ENCODE measurements at places on chromosomes 5 and 9.
A peak's percentile ranks its signal among the peaks of the same experiment; 100 is the strongest.

DNA sequence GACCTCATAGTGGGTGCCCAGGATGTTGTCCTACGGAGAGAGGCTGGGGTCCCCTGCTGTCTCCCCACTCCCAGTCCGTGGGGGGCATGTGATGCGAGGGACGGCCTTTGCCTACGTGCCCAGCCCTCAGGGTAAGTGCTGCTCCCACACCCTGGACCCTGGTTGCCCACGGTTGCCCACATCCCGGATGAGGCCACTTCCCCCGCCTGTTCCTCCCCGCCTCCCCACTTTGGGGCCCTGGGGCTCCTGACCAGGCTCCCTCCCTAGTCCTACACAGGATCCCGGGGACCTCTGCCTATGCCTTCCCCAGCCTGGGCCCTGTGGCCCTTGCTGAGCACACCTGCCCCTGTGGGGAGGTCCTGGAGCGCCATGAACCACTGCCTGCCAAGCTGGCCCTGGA is 1.5 kb downstream of the SLC34A1 start:
- H3K27ac ChIP-seq, result no peak overlapping the region
- H3K36me3 ChIP-seq, result no peaks in the 10 kb centered on the region
- no peaks in the 10 kb centered on the region for H3K27me3 ChIP-seq
- H3K4me1 ChIP-seq, result no peaks in the 10 kb centered on the region
- no peak for DNase-seq
- H3K4me3 ChIP-seq, result no peak overlapping the region

DNA sequence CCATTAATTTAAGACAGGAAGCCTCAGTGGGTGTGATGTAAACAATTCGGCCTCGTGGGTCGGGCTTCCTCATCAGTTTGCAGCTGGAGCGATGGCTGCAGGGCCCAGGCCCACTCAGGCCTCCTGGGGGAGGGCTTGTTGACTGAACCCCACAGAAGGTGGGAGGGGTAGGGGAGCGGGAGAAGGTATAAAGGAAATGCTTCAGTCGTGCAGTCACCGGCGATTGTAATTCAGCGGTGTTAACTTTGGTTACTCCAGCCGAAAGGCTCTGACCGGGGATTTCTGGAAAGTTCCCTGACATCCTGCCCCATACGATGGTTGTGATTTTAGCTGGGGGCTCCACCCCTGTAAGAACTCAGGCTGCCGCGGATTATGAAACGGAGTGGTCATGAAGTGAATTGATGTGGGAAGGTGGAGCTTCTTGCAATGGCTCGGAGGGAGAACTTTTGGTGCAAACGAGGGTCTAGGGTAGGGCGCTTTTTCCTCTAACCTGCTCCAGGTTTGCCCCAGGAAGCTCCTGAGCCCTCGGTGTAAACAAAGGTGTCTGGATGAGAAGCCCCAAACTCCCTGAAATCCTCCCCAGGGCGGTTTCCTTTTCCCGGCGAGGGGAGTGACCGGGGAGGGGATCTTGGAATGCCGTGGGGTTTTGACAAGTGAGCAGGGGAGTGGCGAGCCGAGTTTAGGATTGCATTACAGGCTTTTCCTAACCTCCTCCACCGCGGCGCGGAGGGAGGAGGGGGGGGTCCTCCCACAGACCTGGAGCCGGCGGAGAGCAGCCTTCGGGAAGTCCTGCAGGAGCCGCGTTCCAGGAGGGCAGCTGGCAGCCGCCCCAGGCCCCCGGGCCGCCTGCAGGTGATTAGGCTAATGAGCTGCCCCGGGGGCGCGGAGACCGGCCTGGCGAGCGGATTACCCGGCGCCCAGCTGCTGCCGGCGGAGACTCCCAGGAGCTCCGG is 215.5 kb downstream of the PDZD2 start:
- no peaks in the 10 kb centered on the region for H3K27me3 ChIP-seq
- peak; percentile 45 for DNase-seq
- peak overlapping the region; percentile 50 for H3K4me3 ChIP-seq
- H3K27ac ChIP-seq, result no peak overlapping the region
- peaks cover 3% of the 10 kb centered on the region for H3K4me1 ChIP-seq

- H3K36me3 ChIP-seq, result no peaks in the 10 kb centered on the region
- H3K4me1 ChIP-seq, result no peaks in the 10 kb centered on the region
- H3K4me3 ChIP-seq, result no peak overlapping the region
- no peak for DNase-seq
These were observed 11.5 kb upstream of the MYOT start for GRCh38 chr5:137856201-137856600.

DNA sequence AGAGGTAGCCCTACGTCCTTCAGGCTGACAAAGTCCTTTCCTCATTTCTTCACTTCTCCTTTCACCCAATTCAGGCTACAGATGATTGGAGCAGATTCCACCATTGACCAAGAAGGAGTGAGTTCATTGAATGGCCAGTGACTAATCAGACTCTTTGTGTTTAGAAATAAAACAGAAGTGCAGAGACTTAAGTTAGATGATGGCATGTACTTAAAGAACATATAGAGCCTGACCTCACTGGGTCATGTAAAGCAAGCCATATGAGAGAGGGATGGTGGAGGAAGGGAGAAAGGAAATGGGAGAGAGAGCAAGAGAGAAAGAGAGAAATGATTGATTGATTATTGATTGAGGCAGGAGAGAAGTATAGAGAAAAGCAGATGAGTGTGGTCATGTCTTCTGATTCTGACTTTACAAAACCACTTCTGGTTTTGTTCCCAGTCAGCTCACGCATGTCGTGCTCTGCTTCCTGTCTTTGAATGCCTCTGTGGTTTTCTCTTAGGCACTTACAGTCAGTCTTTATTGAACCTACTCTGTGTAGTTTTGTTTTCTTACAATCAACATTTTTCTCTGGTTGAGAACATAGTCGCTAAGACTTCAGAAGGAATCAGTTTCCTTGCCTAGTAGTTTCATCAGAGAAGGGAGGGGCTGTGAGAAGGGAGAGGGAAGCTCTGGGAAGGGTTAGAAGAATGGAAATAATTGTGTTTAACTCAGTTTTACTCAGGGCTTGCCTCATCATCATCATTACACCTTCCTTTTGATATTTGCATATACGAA is 149.2 kb upstream of the KLF9 start:
- DNase-seq, result no peak
- no peaks in the 10 kb centered on the region for H3K27me3 ChIP-seq
- H3K4me3 ChIP-seq, result no peak overlapping the region
- H3K27ac ChIP-seq, result no peak overlapping the region

DNA sequence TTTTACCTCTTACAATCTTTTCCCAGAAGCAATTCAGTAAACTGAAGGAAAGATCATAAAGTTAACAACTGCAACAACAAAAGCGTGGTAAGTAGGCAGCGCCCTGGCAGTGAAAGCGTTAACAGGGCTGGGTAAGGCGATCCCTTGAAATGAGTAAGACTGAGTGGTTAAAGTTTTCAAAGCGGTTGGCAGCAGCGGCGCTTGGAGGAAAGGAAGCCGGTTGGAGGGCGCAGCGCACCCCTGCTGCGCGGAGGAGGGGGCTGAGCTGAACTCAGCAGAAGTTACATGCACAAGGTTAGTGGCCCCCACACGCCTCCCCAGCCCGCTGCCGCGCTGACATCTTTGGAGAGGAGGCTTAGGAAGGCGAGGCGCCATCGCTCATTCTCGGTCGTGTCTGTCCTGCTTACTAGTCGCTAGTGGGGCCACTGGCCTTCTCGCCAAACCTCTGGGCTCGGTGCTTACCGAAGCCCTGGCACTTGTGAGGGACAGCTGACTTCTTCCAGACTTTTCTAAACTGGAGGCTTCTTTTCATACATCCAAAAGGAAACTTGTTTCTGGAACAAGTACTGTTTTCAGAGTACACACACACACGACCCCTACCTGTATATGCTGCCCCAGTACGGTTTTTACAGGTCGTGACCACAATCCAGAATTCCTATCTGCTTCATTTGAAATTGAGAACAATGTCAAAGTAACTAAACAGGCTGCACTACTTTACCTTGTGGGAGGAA is at the start of gene SH3RF2:
Gene SH3RF2, plus strand, starts transcription at position 178 of the 731 bp plus-strand sequence. CDS start 1,351 bp downstream, outside the sequence.
- H3K4me3 ChIP-seq, result no peak within 1 kb of the TSS
- DNase-seq, result peak; percentile 88
- peaks cover 6% of the 10 kb centered on the region for H3K4me1 ChIP-seq
- no peak within 1 kb of the TSS for H3K27ac ChIP-seq
- H3K36me3 ChIP-seq, result no peaks in the 10 kb centered on the region

- H3K4me3 ChIP-seq, result no peak overlapping the region
- H3K36me3 ChIP-seq, result no peaks in the 10 kb centered on the region
- H3K27ac ChIP-seq, result no peak overlapping the region
- no peaks in the 10 kb centered on the region for H3K27me3 ChIP-seq
- H3K4me1 ChIP-seq, result 0 out of 2 replicates have a peak, but pooled peaks cover 1% of the 10 kb centered on the region
These were observed 91.6 kb downstream of the ZSWIM6 start for GRCh38 chr5:61423487-61424145.

DNA sequence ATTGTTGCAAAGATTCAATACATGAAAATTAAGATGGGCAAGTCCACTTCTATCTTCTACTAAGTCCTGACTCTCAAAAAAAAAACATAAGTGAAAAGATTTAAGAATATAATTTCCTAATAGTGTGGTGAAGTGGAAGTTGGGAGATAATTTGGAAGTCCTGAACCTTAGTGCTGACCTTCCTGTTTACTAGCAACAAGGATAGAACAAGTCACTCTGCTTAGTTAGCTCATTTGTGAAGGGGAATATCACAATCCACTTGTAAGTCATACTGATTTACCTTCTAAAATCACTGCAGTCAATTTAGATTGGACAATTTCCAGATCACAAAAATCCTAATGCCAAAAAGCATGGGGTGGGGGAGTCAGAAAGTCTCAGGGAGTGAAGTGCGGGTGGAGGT is 43.4 kb upstream of the PCSK5 start:
- no peak overlapping the region for H3K4me3 ChIP-seq
- no peaks in the 10 kb centered on the region for H3K36me3 ChIP-seq
- no peaks in the 10 kb centered on the region for H3K4me1 ChIP-seq
- no peak overlapping the region for H3K27ac ChIP-seq
- DNase-seq, result no peak
- no peaks in the 10 kb centered on the region for H3K27me3 ChIP-seq

GRCh38 chr5:94524841-94525697 is 93.3 kb downstream of the KIAA0825 start:
- peak; percentile 11 for DNase-seq
- H3K4me1 ChIP-seq, result no peaks in the 10 kb centered on the region
- no peak overlapping the region for H3K4me3 ChIP-seq

GRCh38 chr5:137487600-137487999 is 11.5 kb downstream of the SPOCK1 start:
- DNase-seq, result no peak
- H3K36me3 ChIP-seq, result no peaks in the 10 kb centered on the region

DNA sequence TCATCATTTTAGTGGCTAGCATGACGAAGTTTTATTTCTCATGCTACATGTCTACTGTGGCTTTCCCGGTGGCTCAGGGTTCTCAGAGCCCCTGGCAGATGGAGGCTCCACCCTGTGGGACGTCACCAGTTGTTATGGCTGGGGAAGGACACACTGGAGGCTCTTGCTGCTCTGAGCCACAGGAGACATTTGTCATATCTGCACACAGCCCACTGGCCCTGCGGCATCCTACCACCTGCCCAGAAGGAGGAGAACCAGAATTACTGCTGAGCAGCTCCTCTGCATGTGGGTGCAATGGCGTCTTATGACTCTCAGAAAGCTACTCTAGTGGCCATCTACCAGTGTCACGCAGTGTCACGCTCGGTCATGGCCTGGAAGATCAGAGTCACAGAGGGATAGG is 6.6 kb downstream of the OR13J1 start:
- H3K4me3 ChIP-seq, result no peak overlapping the region

DNA sequence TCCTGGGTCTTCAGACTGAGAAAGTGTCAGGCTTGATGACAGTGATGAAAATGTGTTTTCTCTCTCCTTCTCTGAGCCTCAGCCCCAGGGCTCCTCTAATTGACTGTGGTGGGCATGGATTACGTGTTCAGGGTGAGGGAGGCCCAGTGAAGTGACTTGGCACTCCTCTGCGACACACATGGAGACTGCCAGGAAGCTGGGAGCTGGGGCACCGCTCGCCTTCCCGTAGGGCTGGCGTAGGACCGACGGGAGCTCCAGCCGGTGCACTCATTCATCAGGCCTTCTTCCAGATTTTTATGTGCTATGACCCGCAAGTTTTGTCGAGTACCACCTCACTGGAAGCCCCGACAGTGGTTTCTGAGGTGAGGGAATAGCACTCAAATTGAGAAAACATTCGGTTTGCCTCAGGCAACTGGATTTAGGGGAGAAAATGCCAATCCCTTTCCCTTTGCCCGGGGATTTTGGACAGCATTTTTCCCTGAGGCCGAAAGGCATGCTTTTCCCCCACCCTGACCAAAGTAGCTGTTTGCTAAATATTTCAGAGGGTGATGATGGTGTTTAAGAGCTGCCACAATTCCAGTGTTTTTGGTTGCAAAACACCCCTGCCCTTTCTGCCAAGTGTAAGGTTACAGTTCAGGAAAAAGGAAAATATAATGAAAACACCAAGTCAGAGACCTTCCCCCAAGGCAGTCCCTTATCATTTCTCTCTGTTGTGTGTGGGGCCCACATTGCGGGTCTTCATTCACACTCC is 83.7 kb downstream of the PCSK5 start:
- H3K36me3 ChIP-seq, result no peaks in the 10 kb centered on the region
- peaks cover 4% of the 10 kb centered on the region for H3K4me1 ChIP-seq
- H3K27ac ChIP-seq, result no peak overlapping the region
- H3K27me3 ChIP-seq, result no peaks in the 10 kb centered on the region

DNA sequence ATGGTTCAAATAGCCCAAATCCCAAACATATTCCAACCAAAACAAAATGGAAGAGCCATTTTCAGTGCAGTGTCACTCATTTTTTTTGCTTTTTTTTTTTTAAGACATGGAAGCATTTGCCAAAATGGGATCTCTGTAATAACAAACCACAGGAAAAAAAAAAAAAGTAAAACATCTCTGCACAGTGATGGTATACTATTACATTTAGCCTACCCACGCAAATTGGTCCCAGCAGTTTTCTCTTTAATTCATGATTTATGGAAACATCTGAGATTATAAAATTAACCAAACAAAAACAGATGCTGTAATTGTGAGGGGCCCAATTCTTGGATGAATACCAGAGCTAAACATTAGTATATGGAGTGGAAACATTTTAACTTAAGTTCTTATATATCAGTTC is 566.6 kb downstream of the ZNF608 start:
- no peak overlapping the region for H3K4me3 ChIP-seq
- H3K4me1 ChIP-seq, result no peaks in the 10 kb centered on the region

DNA sequence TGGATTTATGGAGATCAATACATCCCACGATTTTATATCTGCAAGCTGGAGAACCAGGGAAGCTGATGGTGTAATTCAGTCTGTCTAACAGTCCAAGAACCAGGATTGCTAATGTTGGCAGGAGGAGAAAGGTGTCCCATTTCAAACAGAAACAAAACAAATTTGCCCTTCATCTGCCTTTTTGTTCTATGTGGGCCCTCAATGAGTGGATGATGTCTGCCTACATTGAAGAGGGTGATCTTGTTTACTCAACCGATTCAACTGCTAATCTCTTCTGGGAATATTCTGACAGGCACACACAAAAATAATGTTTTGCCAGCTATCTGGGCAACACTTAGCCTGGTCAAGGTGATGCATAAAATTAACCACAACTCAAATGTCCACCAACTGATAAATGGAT is 65.1 kb upstream of the IL33 start:
- no peak overlapping the region for H3K27ac ChIP-seq
- H3K4me1 ChIP-seq, result no peaks in the 10 kb centered on the region
- no peaks in the 10 kb centered on the region for H3K27me3 ChIP-seq
- no peak for DNase-seq
